A549 (cell line): ENCODE measurements at places on chromosomes 6 and 20. TPM values are rescaled to one million over a fixed set of nuclear protein-coding genes. Genes with fewer than 3 reads are reported as not detected.

Gene PPP1R18
- 16.2 to 17.7 TPM (median 17.1 TPM) in 3 replicates for polyA plus RNA-seq

Gene HMGCLL1
- 0.28 to 0.33 TPM (median 0.31 TPM) in 3 replicates for polyA plus RNA-seq

- no peak for DNase-seq
Measured at GRCh38 chr20:2806351-2806701, 5.9 kb upstream of the CPXM1 start.

DNA sequence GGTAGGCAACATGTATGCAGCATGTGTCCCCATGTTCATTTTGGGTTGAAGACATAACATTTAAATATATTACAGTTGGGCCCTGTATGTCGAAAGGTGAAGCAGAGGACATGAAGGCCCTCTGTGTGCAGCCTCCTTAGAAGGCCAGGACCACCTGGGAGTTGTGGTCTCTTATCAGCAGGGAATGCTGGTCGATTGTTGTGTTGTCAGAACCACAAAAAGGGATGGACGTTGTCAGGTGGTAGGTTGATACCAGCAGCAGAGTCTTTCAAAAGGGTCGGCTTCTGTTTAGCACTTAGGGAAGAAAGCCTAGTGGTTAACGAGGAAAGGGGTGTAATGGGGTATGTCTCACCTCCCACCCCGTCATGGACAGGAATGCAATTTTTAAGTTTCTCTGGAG lies 67.3 kb upstream of the SLC22A1 start:
- DNase-seq: no peak

- peak; percentile 37 for DNase-seq
Measured at GRCh38 chr20:62710886-62711702, 2.5 kb downstream of the NTSR1 start.

DNA sequence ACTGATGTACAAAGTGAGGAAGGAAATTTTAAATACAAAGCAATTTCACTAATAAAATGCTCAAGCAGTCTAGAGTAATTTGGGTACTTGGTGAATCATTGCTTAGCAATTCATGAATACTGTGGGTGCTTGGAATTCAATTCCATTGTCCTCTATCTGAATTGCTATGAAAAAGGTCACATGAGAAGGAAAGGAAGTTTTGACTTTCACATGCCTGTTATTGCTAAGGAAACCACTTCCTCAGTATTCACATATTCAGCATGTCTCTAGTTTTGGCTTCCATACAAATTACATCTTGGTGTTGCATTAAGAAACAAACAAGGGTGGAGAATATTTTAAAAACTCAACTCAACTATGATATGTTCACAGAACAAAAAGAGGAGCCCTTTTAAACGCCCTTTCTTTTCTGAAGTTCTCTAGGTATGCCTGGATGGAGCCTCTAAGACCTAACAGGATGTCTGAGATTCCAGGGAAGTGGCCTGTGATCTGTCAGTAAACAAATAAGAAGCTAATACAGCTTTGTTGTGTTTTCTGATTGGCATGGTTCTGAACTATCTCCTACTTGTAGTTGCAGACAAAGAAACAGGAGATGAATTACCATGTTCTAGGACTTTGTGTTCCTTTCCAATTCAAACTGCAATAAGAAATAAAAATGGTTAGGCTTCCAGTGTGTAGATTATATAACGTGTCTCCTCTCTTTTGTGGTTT lies 190.4 kb downstream of the OGFRL1 start:
- peak; percentile 17 for DNase-seq
